Left lobe of liver (tissue), 2 donors: ENCODE measurements at places on chromosomes 12 and 14.
A peak's percentile ranks its signal among the peaks of the same experiment; 100 is the strongest.

DNA sequence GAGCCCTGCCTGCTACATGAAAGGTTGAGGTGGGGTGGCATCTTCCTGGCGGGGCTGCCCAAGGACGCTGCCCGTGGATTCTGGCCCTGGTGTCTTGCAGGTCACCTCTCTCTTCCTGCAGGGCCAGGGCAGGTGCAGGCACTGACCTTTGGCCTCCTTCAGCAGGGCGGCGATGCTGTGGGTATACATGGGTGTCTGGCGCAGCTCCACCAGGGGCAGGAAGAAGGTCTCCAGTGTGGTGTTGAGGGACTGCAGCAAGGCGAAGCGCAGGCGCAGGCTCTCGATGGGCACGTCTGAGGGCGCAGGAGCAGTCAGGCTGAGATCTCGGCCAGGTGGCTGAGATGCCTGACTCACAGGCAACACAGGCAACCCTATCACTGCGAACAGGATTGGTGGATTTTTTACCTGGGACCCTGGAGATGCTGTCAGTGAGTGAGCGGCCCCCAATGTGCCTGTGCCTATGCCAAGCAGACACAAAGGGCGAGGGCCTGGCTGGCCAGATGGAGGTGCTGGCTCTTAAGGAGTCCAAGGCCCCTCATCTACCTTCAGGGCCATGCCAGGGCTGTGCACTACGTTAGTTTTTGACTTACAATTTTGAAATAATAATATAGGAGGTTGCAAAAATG, 45.7 kb downstream of the TRAFD1 start:
- no peak for DNase-seq

DNA sequence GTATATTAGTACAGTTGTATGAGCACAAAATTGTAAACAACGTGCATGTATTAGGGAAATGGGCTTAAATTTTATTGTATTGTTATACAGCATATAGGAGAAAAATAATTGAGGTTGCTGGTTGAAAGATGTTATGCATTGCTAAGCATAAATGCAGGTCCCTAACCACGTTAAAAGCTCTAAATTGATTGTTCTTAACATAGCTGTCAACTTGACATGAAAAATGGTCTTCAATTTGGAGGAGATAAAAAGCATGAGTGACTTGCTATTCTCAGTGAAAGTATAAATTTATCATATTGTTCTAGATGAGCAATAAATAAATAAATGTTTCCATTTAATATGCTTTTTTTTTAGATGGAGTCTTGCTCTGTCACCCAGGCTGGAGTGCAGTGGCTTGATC, 506.6 kb upstream of the ATXN7L3B start:
- DNase-seq, result no peak

- DNase-seq, result peak; percentile 66
These were observed 12.4 kb upstream of the SMUG1 start for GRCh38 chr12:54201001-54201794.

DNA sequence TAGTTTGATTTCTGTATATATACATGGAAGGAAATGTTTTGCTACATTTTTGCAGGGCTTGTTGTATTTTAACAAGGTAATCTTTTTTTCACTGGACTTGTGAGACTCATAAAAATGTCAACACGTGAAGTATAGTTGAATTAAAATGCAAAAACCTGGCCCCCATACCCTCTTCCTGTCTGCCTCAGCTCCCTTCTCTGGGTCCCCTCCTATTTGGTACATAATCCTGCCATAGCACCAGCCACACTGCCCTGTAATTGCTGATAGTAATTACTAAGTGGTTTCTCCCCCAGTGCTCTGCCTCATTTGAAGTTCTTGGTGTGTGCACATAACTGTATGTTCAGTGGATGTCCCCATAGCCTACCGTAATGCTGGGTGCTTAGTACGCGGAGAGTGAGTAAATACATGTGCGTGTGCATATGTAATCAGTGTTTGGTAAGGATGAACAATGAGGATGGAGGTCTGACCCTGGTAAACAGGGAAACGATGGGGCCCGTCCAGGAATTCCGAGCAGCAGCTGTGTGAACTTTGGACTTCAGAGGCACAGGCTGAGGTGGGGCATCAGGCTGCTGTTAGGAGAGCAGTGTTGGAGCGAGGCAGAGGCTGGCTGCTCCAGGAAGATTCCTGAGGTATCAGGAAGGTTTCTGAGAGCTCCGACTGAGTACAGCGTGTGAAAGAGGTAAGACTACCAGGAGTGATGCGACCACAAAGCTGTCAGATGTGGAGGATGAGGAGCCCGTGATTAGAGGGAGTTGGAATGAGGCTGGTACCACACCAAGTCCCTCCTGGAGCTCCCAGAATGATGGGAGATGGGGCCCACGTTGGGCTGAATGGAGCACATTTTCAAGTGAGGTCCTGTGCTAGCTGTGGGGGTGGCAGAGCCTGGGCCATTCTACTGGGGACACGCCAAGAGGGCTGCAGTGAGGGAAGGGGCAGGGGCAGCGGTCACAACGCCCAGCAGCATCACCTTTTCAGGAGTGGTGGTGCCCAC, 106.8 kb downstream of the PELI2 start:
- DNase-seq, result no peak

- no peak for DNase-seq
These were observed 455.5 kb upstream of the MGAT4C start for GRCh38 chr12:86711731-86712130.

- DNase-seq, result no peak
These were observed 12.5 kb downstream of the TIMM9 start for GRCh38 chr14:58414845-58415244.

GRCh38 chr12:22740656-22741355, 115.8 kb downstream of the ETNK1 start:
- no peak for DNase-seq

DNA sequence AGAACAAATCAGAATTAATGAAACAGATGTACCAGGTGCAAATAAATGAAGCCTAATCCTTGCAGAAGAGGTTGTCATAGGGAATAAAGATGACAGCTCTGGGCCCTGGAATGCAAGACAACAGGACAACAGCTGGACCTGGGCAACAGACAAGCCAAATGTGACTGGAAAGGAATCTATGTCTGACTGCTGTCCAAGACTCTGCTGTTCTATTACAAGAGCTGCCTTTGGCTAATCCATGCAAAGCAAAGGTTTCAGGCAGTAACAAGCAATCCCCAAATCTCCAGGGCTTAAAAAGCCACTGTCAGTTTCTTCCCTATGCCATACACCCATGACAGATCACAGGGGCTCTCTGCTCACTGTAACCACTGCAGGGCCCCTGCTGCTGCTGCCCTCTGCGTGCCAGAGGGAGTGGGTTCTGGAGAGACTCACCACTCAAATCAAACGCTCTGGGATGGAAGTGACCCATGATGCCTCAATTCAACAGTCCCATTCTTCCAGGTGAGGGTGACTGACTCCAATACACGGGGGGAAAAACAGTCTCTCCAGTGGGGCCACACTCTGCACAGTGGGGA, 218.9 kb upstream of the SFSWAP start:
- DNase-seq, result no peak

DNA sequence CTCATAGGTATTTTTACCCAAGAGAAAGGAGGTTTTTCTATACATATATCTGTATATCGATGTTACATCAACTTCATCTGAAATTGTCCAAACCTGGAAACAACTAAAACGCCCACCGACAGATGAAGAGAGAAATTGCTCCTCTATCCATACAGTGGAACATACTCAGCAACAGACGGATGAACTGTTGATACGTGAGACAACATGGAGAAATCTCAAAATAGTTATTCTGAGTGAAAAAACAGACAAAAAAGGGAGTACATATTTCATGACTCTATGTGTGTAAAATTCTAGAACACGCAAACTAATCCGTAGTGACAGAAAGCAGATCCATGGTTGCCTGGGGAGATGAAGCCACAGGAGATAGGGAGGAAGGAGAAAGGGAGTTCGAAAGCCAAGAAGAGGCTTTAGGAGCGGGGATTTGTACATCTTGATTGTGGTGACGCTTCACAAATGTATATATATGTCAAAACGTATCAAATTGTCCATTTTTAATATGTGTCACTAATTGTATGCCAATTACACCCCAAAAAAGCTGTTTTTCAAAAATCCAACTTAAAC, 37.6 kb upstream of the C14orf180 start:
- no peak for DNase-seq

GRCh38 chr12:124518051-124518932, 49.1 kb downstream of the NCOR2 start:
- peak; percentile 99 for DNase-seq

DNA sequence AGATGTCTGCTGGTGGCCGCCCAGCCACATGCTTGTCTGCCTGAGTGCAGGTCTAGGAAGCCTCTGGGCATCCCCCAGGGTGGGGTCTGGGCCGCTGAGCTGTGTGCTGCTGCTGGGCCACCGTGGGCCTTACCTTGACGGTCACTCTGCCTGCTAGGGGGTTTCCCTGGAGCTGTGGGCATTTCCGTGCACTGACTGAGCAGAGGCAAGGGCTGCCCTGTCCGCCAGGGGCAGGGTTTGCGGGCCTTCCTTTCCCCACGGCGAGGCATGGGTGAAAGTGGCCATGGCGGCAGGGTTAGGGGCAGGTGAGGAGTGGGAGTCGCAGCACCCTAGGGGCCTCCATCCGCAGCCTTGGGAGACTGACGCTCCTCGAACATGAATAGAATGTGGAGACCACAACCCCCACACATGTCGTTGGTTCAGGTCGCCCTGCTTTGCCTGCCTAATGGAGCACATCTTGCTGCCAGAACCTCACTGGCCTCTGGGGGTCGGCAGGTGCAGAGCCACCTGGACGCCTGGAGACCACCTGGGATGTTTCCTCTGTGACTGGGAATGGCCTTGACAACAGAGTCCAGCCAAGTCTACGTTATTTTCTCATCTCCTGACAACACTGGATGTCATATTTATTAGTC, 2.5 kb downstream of the ZBTB42 start:
- DNase-seq, result no peak

GRCh38 chr14:21999402-21999801, 325.8 kb upstream of the OR4E1 start:
- DNase-seq, result no peak

DNA sequence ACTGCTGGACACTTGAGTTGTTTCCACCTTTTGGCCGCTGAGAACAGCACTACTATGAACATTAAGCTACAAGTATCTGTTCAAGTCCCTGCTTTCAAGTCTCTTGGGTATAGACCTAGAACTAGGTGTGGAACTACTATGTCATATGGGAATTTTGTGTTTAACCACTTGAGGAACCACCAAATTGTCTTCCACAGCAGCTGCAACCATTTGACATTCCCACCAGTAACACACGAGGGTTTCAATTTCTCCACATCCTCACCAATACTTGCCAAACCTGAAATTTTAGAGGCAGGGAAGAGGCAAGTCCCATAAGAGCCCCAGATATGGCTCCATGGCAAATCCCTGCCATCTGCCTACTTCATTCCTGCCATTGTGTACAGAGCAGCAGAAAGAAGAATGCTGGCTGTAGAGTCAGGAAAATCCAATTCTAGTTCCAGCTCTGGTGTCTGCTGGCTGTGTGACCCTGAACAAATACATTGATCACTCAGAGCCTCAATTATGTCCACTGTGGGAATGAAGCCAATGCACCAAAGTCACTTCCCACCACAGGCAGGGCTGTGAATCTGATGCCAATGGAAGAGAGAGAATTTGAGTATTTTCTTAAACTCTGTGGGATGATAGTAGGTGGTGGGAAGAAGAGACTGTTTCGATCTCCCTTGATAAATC, 17.8 kb downstream of the PITPNM2 start:
- no peak for DNase-seq

GRCh38 chr12:18591473-18591872, 146.3 kb downstream of the PLCZ1 start:
- DNase-seq, result no peak

DNA sequence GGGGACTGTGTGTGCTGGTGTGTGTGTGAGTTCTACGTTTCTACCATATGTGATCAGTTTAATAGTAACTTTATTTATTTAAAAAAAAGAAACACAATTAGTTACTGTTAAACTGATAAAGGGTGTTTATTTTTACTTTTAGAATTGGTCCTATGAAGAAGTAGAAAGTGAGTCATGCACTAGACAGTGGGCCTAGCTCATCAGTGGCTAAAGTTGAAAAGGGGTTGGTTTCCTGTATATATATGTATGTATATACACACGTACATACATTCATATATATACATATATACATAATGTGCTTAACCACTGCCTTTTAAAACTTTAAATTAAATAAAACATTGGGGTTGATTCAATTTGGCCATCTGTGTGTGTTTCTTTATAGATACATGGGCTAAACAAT, 68.8 kb upstream of the TMEM263 start:
- no peak for DNase-seq

DNA sequence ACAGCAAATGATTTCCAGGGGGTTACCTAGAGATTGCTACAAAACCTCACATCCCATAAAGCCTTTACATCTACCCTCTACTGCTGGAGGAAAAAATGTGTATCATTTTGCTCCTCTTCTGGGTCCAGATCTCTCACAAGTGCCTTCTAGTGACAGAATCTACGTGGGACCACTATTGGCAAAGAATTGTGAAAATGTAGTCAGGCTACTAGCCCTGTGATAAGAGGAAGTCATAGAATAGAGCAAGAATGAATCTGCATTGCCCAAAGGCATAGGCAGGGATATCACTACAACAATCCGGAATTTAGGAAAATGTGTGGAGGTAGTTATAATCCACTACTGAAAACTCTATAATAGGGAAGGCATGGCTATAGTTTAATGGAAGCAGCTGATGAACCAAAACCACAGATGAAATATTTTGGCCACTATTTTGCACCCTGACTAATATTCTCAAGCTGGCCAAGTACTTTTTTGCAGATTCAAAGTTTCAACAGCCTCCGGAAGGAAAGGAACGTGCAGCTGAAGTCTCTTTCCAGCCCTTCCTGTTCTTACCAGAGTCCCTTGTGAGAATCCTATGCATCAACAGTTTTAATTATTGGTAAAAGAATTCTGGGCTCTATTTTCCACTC, 176.8 kb downstream of the PHLDA1 start:
- DNase-seq, result no peak

GRCh38 chr12:52171950-52172512, 19.8 kb downstream of the KRT80 start:
- DNase-seq, result no peak

DNA sequence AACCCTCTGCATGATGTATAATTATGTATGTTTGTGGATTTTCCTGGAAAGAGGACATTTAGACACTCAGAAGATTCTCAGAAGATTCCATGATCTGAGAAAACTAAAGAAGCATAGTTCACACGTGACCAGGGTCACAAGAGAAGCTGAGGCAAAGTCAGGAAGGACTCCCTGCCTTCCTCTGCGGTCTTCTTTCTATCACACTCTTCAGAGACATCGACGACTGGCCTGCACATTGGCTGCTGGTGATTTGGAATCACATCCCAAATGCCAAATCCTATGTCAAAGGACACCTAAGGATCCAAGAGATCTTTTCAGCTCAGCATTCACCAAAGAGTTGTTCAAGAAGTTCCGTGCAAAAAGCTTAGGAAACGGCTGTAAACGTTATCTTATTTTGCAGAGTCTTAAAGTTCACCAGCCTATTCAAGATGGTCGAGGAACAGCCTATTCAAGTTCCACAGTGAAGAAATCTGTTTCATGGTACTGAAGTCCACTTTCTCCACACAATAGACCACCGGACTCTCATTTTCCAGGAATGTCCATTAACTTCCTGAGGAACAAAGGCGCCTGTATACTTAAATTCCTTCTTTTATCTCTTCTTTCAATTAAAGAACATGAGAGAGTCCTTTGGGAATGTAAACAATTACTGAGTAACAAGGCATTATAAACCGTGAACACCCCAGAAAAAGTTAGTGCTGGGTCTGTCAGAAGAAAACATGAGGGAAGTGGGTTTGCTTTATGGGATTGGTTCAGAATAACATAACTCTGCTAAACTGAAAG, 42.1 kb downstream of the IGF1 start:
- DNase-seq, result no peak
